Right renal cortex interstitium (tissue), 3 donors: ENCODE measurements at places on chromosomes 1 and 21. TPM values are rescaled to one million over a fixed set of nuclear protein-coding genes. Genes with fewer than 3 reads are reported as not detected.

DNA sequence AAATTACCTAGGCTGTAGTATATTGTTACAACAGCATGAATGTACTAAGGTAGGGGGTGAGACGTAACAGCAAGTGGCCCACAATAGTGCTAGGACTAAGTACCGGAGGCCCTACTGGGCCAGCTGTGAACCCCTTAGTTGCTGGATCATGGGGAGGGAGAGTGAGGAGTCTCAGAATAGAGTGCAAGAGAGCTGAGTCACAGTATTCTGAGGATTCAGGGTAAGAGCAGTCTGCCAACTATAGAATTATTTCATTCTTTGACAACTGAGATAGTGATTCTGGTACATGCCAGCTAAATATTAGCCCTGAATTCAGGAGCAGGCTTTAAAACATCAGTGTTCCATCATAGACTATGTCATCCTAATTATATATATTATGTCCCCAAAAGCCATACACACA, 218.7 kb downstream of the TM2D1 start:
- DNase-seq, result no peak

Gene ENAH
- polyA plus RNA-seq, result 116 TPM

DNA sequence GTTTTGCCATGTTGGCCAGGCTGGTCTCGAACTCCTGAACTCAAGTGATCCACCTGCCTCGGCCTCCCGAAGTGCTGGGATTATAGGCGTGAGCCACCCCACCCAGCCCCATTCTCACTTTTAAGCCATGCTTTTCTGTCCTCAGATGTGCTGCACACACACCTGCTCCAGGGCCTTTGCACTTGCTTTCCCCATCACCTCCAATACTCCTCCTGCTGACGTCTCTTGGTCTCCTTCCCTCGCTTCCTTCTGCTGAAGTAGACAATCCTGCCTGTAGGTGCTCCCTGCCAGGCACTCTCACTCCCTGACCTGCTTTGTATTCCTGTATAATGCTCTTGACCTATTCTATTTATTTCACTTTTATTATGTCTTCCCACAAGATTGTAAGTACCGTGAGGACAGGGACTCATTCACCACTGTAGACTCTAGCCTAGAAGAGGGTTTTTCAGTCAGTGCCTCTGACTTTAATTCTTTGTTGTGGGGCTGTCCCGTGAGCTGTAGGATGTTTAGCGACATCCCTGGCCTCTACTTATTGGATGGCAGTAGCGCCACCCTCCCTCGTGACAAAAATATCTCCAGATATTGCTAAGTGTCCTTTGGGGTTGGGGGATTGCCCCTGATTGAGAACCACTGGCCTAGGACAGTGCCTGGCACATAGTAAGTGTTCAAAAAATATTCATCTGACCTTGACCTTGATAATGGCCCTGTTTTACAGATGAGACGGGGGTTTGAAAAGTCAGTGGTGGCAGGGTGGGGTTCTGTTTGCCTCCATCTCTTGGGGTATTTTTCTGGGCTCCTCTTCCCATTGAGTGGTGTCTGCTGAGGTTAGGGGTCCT, 4.6 kb downstream of the TNFRSF1B start:
- no peak for DNase-seq

GRCh38 chr1:8455700-8456307, 137.9 kb downstream of the SLC45A1 start:
- no peak for DNase-seq

Gene OR6K3
- polyA plus RNA-seq, result not detected

- no peak for DNase-seq
These were observed 47.6 kb downstream of the APP start for GRCh38 chr21:26123012-26123411.

DNA sequence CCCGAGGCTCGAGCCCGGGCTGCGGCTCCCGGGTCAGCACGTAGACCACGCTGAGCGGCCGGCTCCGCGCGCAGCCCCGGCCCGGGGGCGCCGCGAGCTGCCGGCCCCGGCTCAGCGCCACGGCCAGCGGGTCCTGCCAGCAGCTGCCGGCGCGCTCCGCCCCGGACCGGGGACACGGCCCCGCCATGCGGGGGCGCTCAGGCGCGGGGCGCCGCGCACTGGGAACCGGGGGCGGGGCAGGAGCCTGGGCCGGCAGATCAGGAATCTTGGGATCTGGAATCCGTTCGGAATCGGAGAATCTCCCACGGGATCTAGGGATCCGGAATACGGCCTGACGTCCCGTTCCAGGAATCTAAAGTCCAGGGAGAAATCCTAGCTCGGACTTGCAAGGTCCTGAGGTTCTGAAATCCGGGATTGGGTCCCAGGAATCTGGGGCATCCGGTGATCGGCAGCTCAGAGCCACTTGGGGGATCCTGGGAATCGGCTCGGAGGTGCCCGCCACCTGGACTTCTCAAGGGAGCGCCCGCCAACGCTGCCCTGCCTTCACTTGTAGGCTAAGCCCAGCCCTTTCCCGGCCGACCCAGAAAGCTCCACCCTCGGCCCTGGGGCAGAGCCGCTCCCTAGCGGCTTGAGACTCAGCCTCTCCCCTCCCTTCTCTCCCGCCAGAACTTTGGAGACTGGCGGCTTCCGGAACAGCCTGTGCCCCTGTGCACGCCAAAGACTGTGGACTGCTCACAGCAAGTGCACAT, at the start of gene MAP3K6:
Gene MAP3K6 (minus strand): TSS at position 551 of the 749 bp plus-strand sequence. CDS start 364 bp downstream, at position 187.
- DNase-seq, result no peak

- DNase-seq, result no peak
These were observed 579.6 kb upstream of the ZRANB2 start for GRCh38 chr1:71660411-71660810.

Gene CSMD2
- polyA plus RNA-seq, result 0.78 TPM

Gene S100A1
- 48.2 TPM for polyA plus RNA-seq

DNA sequence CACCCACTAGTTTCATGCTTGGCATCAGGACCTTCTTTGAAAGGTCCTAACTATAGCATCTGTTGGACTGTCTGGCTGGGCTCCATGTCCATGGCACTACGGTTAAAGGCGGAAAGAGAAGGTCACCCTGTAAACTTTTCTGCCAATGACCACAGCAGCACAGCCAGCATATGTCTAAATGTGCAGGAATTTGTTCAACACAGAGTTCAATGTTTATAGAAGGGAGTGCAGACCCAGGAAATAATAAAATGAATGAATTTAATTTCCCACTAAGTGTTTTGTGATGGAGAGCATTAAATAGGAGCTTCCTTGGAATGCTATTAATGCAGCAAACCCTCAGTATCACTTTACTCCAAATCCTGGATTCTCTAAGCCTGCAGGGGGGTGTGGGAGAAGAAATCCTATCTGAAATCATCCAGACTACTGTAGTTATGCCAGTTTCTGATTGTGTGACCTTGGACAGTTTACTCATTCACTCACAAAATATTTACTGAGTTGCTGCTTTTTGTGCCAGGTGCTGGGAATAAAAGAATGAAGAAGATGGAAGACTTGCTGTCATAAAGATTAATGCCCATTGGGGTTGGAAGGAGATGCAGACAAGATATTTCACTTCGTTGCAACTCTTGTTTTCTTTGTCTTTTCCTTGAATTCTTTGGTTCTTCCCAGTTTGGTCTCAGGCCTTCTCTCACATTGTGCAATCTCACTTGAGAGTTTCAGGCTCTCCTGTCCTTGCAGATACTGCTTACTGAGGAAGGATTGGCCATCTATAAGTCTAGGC, 195.0 kb downstream of the ROR1 start:
- DNase-seq, result no peak

Gene TENT5C
- polyA plus RNA-seq, result 3.4 TPM

Gene SLAMF9
- not detected for polyA plus RNA-seq

Gene PIP5K1A
- 64.0 TPM for polyA plus RNA-seq

GRCh38 chr1:88204111-88204510, 480.0 kb upstream of the PKN2 start:
- DNase-seq, result no peak

Gene TRIM46
- polyA plus RNA-seq, result 2.4 TPM

DNA sequence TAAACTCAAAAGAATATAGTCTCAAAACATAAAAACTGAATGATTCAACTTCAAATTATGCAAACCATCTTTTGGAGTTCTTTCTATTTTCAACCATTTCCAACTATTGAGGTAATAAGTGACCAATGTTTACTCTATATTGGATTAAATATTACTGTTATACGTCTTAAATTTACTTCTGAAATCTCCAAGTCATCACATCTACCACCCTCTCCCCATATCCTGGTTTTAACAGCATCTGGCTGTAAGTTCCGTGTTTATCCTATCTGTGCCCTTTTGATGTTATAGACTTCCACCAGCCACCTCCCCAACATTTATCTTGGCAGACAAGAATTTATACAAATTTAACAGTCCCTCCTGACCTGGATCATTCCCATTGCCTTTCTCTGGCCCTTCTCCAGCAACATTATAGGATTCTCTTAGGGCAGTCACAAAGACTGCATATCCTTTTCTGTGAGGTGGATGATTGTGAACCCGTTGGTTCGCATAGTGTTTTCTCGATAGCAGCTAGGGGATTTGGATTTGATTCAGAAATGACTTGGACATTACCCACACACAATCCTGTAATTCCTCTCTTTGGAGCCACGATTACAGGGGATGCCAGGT, 313.4 kb upstream of the FMN2 start:
- no peak for DNase-seq

Gene CENPF
- 119 TPM for polyA plus RNA-seq

DNA sequence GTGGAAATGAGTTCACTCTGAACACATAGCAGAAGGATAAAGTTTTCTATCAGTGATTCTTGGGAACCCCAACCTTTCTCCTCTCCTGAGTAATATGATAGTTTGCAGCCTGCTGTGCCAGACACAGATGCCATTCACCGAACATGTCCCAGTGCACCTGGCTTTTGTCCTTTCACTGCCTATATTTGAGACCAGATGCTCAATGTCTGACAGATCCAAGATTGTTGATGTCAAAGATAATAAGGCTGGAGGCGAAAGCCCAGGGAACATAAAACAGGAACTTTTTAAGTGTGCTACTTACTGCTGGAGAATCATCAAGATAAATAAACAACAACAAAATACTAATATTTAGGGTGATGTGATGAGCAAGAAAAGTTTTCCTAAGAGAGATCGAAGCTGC, 139.3 kb downstream of the TIAM1 start:
- DNase-seq, result no peak

Gene FMN2
- polyA plus RNA-seq, result 7.9 TPM

DNA sequence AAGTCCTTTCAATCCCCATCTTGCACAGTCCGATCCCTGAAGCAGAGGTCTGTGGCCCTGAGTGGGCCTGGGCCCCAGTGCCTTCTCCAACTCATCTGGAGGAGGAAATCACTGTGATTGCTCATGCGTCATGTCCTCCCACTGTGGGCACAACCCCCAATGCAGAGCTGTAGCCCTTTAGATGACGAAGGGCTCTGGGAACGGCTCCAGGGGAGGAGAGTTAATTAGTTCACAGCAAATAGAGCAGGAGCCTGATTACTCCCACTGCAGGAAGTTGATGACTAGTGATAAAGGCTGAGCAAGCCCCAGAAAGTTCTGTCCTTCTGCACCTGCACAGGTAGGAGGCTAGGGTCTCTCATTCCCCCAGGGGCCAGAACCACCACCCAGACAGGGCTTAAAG, 111.5 kb downstream of the CCDC185 start:
- no peak for DNase-seq

DNA sequence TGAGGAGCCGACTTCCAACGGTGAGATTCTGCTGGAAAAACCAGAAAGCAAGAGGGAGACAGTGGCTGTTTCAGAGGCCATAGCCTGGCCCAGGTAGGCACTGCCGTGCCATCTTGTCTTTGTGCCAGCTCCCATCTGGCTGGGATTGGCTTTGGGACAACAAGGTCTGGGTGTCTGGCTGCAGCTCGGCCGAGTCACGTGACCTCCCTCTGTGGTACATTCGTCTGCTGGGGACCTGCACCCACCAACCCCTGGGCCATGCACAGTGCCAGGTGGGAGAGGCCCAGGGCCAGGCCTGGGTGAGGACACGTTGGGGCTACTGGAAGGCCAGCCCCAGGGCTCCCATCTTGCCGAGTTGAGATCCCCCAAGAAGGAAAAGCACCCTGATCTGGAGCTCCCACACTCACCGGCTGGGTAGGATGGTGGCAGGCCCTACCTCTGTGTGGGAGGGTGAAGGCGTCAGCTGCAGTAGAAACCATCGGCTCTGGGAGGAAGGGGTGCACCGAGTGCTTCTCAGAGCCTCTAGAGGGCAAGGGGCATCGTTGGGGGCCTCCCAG, 25.3 kb upstream of the TTC34 start:
- DNase-seq, result no peak

DNA sequence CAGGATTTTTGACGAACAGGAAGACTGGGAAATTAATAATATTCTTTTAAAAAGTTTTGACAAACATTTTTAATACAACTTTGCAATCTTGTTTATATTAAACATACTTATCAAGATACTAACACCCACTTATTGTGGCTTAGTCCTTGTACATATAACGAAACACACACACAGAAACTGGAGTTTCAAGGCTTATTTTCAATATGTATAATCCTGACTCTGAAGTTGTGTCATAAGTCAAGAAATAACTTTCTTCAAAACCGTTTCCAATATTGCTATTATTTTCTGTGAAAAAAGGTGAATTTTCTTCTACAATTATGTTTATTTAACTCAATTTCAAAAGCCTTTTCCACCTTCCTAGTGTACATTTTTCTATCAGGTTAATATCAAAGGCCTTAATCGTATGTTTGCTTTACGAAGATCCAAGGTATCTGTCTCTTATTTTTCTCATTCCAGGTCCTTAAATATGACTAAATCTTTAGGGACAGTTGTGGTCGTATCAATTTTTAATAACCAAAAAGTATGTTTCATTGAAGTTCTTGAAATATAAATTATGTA, 1.8 kb downstream of the CDKN2C start:
- no peak for DNase-seq

Gene PACC1
- 11.5 TPM for polyA plus RNA-seq

Gene CTBS
- 23.9 TPM for polyA plus RNA-seq

DNA sequence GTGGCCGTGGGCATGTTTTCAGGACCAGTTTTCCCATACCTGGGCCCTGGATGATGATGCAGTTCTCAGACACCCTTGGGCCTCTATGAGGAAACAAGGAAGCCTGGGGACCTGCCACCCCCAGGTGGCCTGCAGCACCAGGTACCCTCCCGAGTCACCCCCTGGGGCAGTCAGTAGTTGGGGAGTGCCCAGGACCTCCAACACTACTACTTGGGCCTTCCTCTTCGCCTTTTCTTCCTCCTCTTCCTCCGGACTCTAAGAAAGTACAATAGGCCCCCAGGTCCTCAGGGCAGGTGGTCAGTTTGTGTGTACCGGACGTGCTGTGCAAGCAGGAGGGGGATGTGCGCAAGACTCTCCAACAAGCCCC, 11.9 kb upstream of the SRARP start:
- no peak for DNase-seq

DNA sequence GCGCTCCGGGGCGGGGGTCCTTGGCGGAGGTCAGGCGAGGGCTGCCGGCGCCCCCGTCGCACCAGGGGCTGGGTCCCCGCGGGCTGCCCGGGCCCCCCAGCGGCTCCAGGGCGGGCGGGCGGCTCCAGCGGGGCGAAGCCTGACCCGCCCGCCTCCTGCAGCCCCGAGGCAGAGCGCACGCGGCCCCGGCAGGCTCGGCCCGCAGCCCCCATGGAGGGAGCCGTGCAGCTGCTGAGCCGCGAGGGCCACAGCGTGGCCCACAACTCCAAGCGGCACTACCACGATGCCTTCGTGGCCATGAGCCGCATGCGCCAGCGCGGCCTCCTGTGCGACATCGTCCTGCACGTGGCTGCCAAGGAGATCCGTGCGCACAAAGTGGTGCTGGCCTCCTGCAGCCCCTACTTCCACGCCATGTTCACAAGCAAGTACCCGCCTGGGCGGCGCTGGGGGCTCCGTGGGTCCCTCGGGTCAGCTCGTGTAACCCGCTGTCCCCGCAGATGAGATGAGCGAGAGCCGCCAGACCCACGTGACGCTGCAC, 817 bp downstream of the KLHL17 start:
- no peak for DNase-seq

Gene DAP3
- 110 TPM for polyA plus RNA-seq

Gene ZFP69B
- polyA plus RNA-seq, result 6.8 TPM

Gene OR6N1
- polyA plus RNA-seq, result not detected
